Stimulated activated CD4-positive, alpha-beta T cell treated with anti-CD3 and anti-CD28 coated beads, Interleukin-12 subunit alpha, Interleukin-12 subunit beta, amount 100 ng/mL, for 24 hours (primary cell): ENCODE measurements at places on chromosomes 7 and 10.

- DNase-seq = no peak
Observed at GRCh38 chr7:90709501-90710465, 113.7 kb downstream of the CDK14 start.

DNA sequence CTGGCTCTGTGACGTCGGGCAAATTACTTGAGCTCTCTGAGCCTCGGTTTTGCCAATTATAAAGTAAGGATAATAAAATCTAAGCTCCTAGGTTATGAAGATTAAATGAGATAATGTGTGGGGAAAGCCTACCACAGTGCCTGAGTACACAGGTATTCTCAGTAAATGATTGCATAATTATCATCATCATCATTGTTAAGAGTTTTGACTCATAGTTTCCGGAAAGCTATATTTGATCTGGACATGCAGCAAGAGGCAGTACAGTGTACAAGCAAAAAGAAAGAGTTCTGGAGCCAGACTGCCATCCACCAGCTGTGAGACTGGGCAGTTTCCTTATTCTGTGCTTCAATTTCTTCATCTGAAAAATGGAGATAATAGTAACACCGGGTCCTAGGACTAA lies 155.6 kb upstream of the YAE1 start:
- no peak for DNase-seq

GRCh38 chr10:100653957-100654781 lies 91.2 kb upstream of the PAX2 start:
- peak; percentile 16 for DNase-seq

DNA sequence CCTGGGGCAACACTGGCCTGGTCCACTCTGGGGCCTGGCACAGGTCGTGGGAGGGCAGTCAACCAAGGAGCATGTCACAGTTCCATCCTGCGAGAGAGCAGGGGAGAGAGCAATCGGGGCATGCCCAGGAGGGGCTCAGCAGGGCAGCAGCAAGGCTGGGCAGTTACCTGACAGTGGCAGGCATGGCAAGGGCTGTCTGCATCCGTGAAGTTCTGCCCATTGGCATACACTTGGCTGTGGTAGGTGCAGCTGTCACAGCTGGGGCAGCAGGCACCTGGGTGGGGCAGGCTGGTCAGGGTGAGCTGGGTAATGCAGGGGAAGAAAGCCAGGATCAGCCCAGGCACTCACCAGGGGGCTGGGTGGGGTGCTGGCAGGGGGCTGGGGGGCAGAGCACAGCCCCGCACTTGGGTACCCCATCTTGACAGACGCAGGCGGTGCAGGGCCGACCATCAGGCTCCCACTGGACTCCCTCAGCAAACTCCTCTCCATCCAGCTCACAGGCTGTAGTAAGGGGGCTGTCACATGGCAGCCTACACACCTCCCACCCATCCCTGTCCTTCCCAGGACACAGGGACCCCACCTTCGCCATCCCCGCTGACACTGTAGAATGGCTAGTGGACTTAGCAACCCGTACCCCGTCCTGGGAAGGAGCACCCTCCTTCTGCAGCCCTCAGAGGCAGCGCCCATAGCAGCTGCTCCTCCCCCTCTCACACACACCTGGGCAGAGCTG lies 17.8 kb downstream of the KCP start:
- no peak for DNase-seq

DNA sequence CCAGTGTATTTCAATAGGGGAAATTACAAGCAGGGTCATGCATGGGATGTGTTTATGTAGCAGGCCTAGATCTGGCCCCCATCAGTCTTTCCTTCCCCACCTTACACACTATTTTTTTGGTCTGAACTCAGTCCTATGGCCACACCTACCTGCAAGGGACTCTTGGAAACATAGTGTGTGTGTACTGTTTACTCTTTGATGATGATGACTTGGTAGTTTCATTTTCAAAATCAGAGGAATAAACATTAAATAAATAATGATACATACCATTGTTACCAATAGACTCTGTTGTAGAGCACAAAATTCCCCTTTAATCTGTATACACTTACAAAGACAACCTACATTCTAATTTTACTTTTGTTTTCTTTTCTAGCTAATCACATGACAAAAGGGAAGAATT lies 191.0 kb downstream of the ZEB1 start:
- DNase-seq = no peak

DNA sequence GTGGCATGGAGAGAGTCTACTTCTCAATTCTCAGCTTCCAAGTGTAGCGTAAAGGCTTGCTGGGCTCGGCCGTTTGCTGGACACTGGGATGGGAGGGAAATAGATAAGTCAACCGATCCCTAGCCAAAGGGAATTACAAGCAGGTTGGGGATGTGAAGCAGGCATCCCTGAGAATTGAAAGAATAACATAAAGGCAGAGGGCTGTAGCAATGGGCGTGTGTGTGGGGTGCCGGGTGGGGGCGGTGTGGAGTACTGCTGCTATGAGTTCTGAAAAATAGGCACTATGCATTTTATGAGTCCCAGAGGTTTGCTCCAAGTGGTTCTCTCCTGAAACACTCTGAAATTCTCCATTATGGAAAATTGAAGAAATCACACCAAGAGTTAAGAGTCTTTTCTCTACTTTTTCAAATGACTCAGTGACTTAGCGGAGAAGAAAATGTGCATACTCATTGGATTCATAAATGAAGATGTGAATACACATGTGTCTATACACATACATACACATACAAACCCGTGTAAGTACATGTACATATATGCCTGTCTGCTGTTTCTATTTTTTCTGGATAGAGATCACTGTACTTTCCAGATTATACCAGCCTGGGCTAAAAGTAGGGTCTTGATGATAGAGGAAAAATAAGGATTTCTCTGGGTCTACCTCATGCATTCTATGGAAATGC lies 65.4 kb downstream of the ADRA2A start:
- no peak for DNase-seq

GRCh38 chr10:45383682-45384330 lies 9.8 kb downstream of the ALOX5 start:
- no peak for DNase-seq

DNA sequence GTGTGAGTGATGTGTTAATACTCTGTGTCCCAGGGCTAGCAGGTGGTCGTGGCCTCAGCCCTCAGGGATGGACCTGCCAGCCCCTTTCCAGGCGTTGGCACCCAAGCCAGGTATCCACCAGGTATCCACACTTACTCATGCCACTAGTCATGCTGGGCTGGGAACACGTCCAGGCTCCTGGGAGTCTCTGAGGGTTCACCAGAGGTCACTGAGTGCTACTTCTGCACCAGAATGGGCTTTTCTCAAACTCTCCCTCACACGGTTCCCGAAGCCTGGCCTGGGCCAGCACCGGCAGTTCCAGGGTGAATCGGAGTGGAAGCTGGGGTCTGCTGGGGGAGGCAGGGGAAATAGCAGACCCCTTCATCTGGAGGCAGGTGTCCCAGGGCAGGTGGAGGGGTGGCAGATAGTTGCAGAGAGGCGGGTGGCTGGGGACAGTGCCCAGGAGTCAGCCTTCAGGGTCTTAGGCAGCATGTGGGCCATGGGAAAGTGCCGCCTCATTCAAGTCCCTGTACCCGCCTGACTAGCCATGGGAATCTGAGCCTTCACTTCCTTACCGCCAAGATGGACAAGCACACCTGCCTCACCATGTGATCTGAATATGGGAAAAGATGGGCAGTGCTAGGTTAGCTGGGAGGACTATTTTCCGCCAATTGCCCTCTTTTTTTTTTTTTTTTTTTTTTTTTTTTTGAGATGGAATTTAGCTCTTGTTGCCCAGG lies 95.5 kb upstream of the GTF2I start:
- no peak for DNase-seq

GRCh38 chr7:44172803-44173424 lies 16.3 kb downstream of the GCK start:
- DNase-seq = no peak

DNA sequence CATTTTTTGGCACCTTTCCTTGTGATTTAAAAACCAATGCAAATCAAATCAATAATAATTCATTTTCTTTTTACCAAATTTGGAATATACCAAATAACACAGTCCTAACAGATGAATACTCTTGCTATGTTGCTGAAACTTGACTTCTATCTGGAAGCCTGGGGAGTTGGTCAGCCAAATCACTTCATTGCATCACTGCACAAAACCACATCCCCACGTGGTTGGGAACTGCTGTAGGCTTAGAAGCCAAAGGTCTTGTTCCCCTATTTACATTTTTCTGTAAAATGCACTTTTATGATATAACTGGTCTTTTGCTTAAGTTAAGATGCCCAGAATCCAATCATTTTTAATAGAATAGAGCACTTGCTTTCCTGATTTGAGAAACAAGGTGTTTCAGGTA lies 15.2 kb downstream of the GPR85 start:
- no peak for DNase-seq

- no peak for DNase-seq
Observed at GRCh38 chr10:105769248-105770184, 1128.4 kb downstream of the SORCS3 start.

DNA sequence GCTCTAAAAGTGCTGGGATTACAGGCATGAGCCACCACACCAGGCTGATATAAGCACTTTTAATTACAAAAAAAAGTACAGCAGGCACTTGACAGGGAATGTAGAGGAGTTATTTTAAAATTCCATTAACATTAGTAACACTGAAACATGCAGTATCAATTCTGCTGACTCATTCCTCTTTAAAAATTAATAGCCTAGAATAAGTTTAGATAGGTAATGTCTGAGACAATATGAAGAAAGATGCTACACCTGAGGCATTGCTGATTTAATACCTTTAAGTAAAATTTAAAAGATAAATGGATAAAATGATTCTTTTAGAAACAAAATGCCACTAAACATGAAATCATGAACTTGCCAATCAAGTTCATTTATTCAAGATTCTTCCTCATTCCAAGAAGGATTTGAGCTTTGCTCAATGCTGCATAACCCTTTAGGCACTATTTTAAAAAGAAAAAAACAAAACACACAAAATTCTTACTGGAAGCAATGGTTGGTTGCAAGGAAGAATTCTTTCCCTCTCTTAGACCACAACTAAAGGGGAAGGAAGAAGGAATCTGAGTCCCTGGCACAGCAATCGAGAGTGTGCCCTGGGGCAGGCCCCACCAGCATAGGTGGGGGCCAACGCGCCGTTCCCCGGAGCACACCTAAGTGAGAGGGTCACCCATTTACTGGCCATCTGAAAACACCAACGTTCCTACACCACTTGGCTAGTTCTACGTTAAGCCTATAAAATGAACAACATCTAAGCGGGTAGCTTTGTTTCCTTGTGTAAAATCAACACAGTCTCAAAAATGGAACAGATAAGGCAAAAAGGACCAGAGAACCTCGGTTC lies 26.6 kb downstream of the ESYT2 start:
- no peak for DNase-seq

DNA sequence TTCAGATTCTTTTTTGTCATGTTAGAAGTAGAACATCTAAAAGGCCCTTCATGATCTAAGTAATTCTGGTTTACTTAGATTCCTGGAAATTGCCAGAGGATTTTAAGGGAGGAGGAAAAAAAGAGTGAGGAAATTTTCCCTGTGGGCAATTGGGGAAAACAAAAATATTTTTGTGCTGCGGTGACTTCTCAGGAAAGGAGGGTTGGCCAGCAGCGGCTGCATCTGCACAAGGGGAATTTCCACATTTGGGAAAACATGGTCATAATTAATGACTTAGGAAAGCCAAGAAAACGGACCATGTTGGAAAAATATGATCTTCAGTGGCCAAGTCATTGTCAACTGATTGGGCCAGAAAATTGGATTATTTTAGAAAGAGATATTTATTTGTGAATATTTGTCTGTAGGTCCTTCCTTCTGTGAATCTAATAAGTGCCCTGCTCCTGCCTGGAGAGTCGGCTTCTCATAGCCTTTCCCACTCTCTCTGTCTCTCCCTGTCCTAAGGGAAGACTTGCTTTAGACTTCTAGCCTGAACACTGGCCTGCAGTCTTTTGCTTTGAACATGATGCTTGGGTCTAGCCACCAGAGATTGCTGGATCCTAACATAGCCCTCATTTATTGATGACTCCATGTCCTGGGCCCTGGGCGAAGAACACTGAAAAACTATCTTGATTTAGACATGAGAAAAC lies 124.2 kb upstream of the MKLN1 start:
- no peak for DNase-seq

- no peak for DNase-seq
Observed at GRCh38 chr10:17432723-17433122, 21.7 kb downstream of the ST8SIA6 start.
